A172 (cell line): ENCODE measurements at places on chromosomes 13 and 19.

GRCh38 chr13:27054760-27055159 is 116.9 kb downstream of the USP12 start:
- no peak for DNase-seq

- no peak for DNase-seq
These were observed 103.9 kb downstream of the ZIC5 start for GRCh38 chr13:99867535-99868257.

DNA sequence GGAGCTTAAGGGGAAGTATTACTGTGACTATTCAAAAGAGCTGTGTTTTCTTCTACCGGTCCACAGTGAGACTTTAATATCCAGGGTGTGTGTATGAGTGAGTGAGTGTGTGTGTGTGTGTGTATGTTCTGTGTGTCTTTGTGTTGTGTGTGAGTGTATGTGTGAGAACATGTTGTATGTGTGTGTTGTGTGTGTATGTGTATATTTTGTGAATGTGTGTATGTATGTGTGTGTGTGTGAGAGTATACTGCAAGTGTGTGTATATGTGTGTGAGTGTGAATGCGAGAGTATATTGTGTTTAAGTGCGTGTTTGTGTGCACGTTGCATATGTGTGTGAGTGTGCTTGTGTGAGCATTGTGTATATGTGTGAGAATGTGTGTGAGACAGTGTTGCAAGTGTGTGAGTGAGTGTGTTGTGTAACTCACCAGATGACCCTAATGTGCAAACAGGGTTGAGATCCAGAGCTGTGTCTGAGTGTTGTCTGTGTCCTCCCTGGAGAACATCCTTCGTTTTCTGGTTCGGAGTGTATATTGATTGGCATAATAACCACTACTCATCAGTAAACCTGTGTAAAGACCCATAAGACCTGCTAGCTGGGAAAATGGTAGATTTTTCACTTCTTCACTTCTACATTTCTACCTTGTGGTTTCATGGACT is 101.1 kb upstream of the RNF113B start:
- no peak for DNase-seq

- DNase-seq = no peak
These were observed 2.5 kb downstream of the LYL1 start for GRCh38 chr19:13100031-13100588.

DNA sequence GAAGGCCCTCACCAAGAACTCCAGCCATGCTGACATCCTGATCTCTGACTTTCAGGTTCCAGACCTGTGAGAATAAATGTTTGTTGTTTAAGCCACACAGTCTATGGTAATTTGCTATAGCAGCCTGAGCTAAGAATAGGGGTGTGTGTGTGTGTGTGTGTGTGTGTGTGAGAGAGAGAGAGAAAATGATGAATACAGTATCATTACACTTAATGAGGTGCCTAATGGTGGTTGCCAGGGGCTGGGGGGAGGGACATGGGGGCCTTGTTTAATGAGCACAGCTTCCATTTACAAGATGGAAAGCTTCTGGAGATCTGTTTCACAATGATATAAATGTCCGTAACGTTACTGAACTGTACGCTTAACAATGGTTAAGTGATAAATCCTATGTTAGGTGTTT is 53.8 kb upstream of the LATS2 start:
- DNase-seq = no peak

GRCh38 chr13:105403086-105403485 is 1132.4 kb downstream of the EFNB2 start:
- DNase-seq = no peak

GRCh38 chr13:93750676-93751075 is 524.1 kb downstream of the GPC6 start:
- no peak for DNase-seq

DNA sequence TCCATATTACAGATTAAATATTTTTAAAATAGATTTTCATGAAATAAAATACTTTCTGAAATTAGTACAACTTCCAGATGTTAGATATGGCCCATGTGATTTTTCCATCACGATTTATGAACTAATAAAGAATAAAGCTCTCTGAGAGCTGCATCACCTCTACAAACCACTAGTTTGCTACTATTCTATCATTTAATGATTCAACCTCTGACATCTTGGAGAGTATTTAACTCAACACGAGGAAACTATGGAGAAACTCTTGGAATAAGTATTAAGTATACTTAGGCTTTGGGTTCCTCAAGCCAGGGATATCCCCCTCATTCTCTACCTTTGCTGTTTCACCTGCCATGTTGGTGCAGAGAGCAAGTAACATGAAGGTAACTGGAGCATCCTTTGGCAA is 55.7 kb downstream of the DACH1 start:
- no peak for DNase-seq

- no peak for DNase-seq
These were observed 578.2 kb downstream of the MYO16 start for GRCh38 chr13:109207622-109208021.

GRCh38 chr13:59623206-59623915 is 540.4 kb downstream of the DIAPH3 start:
- DNase-seq = no peak

DNA sequence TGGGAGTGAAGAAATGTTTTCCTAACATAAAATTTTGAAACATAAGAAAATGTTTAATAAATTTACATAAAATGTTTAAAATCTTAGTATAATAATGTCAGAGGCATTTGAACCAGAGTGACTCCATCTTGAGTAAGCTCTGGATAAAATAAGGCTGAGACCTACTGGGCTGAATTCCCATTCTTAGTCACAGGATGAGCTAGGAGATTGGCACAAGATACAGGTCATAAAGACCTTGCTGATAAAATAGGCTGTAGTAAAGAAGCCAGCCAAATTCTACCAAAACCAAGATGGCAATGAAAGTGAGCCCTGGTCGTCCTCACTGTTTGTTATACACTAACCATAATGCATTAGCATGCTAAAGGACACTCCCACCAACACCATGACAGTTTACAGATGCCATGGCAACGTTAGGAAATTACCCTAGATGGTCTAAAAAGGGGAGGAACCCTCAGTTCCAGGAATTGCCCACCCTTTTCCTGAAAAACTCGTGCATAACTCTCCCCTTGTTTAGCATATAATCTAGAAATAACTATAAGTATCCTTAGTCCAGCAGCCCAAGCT is 1184.0 kb downstream of the UQCRFS1 start:
- DNase-seq = no peak

GRCh38 chr19:29741776-29742175 is 26.7 kb upstream of the C19orf12 start:
- DNase-seq = no peak

DNA sequence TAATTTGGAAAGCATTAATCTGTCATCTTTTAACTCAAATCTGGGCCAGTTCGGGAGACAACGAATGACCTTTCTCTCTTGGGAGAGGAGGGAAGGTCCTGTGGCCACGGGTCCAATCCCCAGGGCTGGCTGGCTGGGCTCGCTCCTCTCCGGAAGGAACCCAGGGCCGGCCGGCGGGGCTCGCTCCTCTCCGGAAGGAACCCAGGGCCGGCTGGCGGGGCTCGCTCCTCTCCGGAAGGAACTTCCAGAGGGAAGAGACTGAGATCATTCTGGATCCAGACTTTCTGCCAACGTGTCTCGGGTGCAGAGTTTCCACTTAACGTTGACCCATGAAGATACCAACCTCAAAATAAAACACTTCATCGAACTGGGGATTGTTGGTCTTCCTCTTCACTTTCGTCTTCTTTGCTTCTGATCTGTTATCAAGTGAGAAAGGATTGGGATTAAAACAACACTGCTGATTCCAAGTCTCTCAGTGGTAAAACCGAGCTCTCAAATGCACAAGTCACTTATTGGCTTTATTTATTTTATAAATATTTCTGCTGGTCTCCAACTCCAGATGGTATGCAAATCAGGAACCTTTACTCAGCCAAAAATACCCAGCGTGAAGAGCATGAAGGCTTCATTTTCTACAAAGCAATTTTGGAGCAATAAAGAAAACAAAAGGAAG is 53.3 kb upstream of the C13orf46 start:
- no peak for DNase-seq

- peak; percentile 57 for DNase-seq
These were observed 33.3 kb downstream of the IGFL2 start for GRCh38 chr19:46181388-46181779.

DNA sequence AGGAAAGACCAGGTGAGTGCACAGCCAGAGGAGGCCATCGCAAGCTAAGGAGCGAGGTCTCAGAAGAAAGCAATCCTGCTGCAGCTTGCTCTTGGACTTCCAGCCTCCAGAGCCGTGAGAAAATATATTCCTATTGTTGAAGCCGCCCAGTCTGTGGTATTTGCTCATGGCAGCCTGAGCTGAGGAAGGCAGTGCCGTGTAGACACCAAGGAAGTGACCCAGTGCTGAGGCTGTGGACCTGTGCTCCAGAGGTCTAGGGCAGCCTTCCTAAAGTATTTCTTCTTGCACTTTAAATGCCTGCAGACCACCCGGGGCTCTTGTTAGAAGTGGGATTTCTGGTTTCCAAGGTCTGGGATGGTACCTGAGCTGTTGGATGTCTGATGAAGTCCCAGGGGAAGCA is 158.5 kb upstream of the KL start:
- DNase-seq = no peak

DNA sequence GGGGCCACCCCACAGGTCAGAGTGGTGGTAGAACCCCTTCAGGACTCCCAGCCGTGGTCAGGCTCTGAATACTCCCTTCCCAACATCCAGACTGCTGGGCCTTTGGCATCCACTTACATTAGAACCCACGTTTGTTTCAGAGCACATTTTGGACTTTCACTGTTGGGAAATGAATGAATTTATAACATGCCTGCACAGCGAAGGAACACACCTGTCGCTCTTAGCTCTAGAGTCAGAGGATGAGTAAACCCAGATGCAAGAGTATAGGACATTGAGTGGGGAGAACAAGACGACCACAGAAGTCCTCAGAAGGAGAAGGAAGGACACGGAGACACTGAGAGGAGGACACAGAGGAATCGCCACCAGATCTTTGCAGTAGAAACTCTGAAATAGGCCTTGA is 30.9 kb downstream of the SHISA2 start:
- no peak for DNase-seq

- no peak for DNase-seq
These were observed 1.0 kb downstream of the SMIM24 start for GRCh38 chr19:3479177-3479833.

DNA sequence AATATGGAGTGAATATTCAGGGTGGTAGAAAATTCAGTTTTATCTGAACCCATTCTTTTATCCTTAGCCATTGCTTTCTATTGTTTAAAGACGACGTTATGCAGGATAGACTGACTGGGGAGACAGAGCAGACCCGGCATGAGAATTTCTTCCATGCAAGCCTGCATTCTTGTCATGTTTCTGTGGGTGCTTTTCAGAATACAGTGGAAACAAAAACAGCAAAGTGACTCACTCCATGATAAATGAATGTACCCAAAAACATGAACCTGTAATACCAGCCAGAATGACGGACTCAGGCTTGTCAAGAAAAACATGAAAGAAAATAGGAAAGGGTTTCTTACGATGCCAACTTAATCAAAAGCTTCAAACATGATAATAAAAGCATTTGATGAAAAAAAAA is 924.0 kb downstream of the EFNB2 start:
- peak; percentile 59 for DNase-seq

- DNase-seq = no peak
These were observed 201.2 kb upstream of the KLF12 start for GRCh38 chr13:74335370-74335769.

GRCh38 chr19:7605490-7606222 is 10.0 kb downstream of the CAMSAP3 start:
- peak; percentile 52 for DNase-seq

- no peak for DNase-seq
These were observed 16.1 kb downstream of the ZNF816 start for GRCh38 chr19:52946322-52947310.

- DNase-seq = no peak
These were observed 808.6 kb upstream of the ARGLU1 start for GRCh38 chr13:107376341-107377125.

GRCh38 chr13:113800576-113800926 is 41.5 kb downstream of the TMEM255B start:
- DNase-seq = no peak

- DNase-seq = peak; percentile 29
These were observed 501 bp downstream of the GTPBP3 start for GRCh38 chr19:17337675-17338432.

DNA sequence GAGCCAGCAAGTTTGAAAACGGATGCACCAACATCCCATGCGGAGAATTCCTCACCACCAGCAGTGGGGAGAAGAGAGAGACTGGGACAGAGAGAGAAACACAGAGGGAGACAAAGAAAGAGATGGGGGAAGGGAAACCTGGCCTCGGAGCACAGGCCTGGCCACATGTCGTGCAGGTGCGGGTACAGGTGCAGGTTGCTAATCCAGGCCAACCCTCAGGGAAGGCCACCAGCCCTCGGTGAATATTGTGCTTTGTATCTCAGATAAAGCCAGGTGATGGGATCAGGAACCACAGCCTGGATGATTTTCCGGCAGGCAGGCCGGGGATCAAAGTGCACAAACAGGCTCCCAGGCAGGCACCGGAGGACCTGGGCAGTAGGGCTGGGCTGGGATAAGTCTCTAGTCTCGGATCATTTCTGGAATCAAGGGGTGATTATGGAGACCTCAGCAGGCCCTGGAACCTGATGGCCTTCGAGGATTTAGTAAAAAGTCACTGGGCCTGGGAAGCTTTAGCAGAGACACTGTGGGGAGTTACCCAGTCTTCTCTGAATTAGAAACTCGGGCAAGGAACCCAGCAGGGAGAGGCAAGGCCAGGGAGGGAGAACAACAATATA is 3.7 kb downstream of the GAS6 start:
- no peak for DNase-seq

DNA sequence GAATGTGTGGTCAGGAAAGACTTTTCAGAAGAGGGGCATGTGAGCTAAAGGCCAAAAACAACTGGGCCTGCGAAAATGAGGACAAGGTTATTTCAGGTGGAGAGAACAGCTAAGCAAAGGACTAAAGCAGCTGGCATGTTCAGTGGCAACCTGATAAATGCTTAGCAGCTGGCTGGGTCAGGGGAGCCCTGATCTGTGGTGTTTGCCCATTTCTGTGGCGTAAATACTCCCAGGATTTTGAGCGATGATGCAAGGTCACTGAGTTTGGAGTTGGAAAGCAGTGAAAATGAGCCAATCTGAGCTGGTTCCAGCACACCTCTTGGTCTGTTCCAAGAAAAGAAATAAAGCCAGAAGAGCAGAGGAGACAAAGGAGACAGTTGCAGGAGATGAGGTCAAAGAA is 704.3 kb downstream of the UQCRFS1 start:
- no peak for DNase-seq

- DNase-seq = no peak
These were observed 146.6 kb downstream of the CDK8 start for GRCh38 chr13:26400545-26400944.

DNA sequence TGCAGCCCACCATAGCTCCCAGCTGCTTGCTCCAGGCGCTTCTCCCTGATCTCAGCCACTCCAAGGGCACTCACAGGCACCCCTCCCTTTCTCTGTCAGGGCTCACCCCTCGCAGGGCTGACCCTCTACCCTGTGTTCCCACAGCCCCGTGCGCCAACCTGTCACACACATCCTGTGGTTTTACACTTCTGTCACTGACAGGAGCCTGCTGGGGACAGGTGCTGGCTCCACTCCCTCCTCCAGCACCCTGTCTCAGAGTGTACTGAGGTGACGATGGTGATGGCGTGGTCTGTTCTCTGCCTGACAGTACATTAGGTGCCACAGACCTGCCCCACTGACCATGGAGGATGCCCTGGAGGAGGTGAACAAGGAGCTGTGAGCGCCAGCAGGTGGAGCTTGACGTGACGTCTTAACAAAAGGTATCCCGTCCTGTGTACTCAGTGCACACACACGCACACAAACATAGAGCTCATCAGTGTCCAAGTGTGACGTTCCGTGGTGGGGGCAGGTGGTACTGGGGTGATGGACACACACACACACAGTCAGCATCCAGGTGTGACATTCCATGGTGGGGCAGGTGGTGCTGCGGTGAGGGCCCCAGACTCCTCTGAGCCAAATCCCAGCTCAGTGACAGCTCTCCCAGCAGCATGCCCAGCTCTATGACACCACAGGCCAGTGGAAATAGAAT is 20.9 kb downstream of the C19orf44 start:
- DNase-seq = no peak
